ENCODE measurements at places on chromosomes 2 and 18.

GRCh38 chr2:6067806-6068205 is 375.6 kb downstream of the SOX11 start:
- no peak for DNase-seq

- DNase-seq = no peak
Observed at GRCh38 chr18:40577239-40577980, 1377.6 kb upstream of the PIK3C3 start.

DNA sequence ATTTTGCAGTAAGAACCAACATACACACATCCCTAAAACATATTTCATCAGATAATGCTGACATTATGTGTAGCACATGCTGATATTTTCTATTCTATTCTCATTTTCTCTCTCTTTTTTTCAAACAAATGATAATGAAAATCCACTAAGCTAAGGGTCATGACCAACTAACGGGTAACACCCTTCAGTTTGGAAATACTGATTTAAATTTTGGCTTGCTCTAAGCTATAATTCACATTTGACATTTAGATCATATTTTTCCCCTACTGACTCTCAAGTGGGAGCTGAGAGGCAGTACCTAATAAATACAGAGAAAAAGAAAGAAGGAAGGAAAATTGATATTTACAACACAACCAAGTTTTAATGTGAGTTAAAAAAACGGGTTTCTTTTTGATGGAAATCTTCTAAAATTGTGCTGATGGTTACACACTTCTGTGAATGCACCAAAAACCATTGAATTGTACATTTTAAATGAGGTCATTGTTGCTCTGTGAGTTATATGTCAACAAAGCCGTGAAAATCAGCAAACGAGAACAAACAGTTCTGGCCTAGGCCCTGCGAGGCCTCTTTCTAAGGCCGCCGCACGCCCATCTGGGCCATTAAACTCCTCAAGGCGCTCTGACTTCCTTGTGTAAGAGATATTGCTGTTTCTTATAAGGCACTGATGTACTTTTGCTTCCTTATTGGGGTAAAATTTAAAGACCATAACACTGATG is 124.2 kb downstream of the GALR1 start:
- DNase-seq = no peak

DNA sequence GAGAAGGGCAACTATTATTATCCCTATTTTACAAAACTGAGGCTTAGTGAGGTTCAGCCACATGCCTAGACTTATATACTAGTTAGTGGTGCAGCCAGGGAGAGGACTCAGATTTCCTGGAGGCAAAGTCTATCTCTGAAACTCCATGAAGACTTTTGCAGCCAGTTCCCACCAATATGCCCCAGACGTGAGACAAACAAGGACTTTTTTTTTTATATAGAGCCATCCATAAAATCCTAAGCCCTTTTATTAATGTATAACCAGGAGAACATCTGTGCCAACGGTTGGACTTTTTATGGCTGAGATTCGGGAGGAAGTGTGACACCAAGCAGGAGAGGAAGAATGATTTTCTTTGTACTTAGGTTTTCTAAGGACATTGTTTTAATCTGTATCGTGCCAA is 29.9 kb downstream of the LIPG start:
- no peak for DNase-seq

DNA sequence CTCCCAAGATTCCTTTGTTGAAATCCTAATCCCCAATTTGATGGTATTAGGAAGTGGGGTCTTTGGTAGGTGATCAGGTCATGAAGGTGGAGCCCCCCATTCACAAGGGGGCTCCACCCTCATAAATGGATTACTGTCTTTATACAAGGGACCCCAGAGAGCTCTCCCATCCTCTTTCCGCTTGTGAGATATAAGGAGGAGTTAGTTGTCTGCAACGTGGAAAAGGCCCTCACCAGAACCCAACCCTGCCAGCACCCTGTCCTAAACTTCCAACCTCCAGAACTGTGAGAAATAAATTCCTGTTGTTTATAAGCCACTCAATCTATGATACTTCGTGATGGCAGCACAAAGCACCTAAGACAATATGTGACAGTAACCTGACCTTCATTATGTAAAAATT is 684.1 kb upstream of the HS6ST1 start:
- DNase-seq = no peak

DNA sequence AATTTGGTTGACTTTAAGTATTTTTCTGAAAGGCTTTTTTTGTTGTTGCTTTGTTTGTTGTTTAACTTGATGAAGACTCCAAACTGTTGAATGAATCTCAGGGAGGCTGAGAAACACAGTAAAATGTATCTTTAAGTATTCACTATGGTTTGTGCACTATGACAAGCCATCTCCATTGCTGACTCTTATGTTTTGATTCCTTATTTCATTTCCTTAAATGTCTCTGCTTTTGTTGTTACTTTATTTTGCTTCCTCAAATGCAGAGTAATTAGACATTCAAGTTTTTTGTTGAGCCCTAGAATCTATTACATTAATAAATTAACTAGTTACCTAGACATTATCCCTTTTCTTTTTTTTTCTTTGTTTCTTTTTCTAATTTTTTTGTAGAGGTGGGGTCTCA is 46.3 kb upstream of the SLC39A10 start:
- no peak for DNase-seq

DNA sequence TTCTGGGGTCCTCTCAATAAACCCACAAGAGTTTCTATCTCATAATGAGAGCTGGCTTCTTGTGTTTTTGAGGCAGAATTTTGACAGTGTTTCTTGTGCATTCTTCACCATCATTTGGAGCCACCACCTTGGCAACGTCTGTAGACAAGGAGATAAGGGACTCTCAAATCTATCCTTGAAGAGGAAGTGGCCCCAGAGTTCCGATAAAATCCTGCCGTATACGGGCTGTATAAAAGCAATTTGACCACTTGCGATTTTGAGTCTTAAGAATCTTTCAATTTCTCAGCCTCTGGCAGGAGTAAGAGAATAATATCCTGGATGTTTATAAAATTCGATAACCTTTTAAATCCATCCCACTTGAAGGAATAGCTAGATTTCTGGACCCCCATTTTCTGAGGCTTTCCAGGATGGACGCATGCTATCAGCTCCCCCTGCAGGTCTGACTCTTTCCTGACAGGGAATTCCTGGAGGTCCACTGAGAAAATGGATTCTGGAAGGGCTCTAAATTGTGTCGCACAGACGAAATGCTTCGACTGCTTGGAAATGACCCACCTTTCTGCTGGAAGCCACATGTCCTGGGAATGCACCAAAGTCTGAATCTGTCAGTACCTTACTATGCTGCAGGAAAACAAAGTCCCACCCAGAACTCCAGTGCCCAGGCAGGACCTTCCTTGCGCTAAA is 54.1 kb downstream of the E2F6 start:
- no peak for DNase-seq

- DNase-seq = peak; percentile 10
Observed at GRCh38 chr18:32049393-32050171, 31.0 kb downstream of the RNF125 start.

GRCh38 chr2:9030190-9030589 is 26.7 kb upstream of the MBOAT2 start:
- DNase-seq = no peak
